ENCODE measurements at places on chromosomes 12 and 14.

DNA sequence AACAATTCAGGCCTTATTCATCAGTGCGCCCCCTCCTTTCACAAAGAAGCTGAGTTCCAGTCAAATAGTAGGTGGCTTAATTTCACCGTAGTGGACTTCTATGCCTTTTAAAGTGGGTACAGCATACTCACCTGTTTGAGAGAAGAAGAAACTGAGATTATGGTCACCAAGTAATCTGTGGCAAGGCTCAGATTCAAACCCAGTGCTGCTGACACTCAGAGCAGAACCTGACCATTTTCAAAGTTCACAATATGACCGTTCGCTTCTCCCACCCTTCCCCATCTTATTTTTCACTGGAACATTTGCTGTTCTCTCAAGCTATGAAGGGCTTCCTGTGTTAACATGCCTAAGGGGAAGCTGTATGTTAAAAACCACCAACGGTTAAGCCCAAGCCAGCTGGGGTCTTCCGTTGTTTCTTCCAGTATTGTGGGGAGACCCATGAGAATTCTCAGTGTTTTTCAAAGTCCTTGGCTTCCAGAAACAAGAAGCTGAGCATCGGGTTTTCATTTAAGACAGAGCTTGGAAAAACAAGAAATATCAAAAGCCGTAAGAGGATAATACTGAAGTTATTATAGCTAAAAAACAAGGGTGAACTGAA lies 6.1 kb upstream of the PSMA6 start:
- DNase-seq = no peak

GRCh38 chr12:22919883-22920282 lies 294.9 kb downstream of the ETNK1 start:
- no peak for DNase-seq

- no peak for DNase-seq
Observed at GRCh38 chr12:62214846-62215245, 45.4 kb upstream of the USP15 start.

DNA sequence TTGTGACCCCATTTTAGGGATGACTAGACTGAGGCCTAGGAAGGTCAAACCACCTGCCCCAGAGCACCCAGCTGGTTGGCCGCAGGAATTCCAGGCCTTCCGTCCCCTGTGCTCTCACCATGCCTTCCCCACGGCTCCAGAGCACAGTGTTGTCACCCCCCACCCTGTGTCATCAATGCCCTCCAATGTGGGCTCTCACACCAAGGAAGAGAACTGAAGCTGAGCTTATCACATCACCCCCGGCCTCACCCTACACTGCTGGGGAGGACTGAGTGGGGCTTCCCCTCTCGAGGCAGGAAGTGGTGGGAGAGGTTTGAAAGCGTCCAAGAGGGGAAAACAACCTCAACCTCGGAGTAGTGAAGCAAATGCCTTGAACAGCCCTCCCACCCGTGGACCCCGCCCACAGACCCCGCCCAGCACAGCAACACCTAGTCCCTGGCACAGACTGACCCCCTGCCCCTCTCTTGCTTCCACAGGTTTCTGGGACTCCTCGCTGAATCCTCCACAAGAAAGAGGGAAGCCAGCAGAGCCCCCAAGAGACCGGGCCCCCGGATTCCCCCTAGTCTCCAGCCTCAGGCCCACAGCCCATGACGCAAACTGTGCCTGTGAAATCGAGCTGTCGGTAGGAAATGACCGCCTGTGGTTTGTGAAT lies 97.2 kb downstream of the LGMN start:
- peak; percentile 66 for DNase-seq

DNA sequence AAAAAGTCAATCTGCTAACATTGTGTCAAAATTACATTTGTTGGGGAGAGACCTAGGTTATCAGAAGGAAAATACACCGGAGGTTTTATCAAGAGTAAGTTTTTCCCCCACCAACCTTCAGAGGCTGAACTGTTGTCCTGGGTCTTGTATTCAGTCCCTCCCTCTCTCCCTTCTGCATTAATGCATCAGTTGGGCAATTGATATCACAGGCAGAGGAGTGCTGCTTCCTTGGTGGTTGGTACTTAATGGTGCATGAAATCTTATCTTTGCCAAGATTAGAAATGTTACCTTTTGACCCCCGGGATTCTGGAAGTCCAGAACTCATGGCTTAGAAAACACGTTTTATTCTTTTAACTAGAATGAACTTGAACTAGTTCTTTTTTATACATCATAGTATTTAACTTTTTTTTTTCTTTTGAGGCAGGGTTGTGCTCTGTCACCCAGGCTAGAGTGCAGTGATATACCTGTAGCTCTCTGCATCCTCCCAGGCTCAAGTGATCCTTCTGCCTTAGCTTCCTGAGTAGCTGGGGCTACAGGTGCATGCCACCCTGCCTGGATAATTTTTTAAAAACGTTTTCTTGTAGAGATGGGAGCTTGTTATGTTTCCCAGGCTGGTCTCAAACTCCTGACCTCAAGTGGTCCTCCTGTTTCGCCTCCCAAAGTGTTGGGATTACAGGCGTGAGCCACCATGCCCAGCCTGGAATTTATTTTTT lies 4.9 kb downstream of the PCBP2 start:
- no peak for DNase-seq

DNA sequence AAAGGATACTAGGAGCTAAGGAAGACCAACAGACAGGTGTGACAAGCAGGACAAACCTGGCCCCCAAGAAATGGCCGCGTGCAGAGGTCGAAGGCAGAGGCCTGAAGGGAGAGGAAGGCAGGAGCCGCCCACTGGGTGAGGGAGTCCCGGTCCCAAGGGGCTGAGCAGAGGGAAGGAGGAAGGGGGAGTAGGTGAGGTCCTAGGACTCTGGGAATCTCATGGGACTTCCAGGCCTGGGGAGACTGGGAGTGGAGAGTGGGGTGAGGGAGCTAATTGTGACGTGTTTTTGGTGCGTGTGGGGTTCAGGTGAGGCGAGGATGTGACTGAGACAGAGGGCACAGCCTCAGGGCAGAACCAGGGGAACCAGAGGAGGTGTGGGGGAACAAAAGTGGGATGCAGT lies 11.7 kb upstream of the FLVCR2 start:
- DNase-seq = no peak

Measured in activated CD4-positive, alpha-beta T cell treated with anti-CD3 and anti-CD28 coated beads, Interleukin-2, amount 50 U/mL, for 4 hours (primary cell).